ENCODE measurements at places on chromosomes 13 and 19. TPM values are rescaled to one million over a fixed set of nuclear protein-coding genes. Genes with fewer than 3 reads are reported as not detected.
A peak's percentile ranks its signal among the peaks of the same experiment; 100 is the strongest.

DNA sequence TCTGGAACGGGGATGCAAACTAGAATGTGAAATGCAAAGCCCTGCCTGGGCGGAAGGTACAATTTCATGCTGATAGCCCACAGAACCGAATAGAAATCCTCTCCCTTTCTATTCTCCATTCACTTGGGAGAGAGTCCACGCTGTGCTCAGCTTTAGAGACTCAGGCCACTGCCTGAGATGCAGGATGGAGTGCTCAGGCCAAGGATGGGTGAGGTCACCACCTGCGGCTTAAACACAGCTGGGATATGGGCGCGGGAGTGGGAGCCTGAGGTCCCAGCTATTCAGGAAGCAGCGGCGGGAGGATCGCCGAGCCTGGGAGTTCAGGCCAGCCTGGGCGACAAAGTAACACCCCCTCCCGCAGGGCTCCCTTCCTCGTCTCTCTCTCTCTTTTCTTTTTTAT, 446 bp upstream of the ZNF83 start:
- no peak for ATAC-seq

Gene LACC1
- 5.8 TPM for total RNA-seq

Gene PLIN3
- total RNA-seq, result 152 TPM

Gene KXD1
- 60.2 TPM for total RNA-seq

Gene TJP3
- 40.9 TPM for total RNA-seq

GRCh38 chr19:44845612-44846454, at the start of gene NECTIN2:
NECTIN2 (plus strand) TSS chr19:44846297; CDS start chr19:44846526, 229 bp downstream.
- ATAC-seq, result peak; percentile 92

DNA sequence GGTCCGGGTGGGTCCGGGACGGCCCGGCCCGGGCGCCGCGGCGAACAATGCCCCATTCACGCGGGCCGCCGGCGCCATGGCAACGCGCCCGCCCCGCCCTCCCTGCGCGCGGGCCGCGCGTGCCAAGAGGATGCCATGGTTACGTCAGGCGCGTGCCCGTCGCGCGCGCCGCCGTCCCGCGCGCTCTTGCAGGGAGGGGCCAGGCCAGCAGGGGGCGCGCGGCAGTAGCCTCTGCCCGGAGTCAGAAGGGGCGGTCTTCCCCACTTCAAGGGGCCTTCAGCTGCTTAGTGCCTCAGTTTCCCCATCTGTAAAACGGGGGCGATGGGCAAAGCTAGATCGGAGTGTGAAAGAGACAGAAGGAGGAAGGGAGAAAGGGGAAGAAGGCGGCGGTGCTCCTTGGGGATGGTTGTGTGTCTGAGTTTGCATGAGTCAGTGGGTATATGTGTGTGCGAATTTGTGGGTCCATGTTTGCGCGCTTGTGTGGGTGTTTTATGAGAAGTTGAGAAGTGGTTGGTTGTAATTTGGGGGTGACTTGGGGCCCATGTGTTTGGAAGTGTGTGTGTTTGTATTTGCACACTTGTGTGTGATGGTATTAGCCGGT, 11.6 kb upstream of the NFIX start:
- ATAC-seq, result peak; percentile 83

DNA sequence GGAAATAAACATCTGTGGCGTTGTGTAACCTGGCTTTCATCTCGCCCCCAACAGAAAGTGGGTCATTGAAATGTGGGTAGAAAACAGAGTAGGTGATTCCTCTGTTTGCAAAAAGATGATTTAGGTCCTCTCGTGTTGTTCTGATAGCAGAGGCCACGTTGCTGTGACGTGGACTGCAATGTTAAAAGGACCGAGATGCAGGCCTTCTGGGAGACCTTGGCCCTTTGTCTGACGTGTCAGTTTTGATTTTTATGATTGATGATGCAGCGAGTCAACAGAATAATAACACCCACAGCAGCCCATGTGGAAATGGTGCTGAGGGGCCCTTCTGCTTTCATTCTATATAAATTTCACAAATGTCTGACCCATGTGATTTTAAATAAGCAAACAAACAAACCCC, 68.9 kb downstream of the FGF9 start:
- ATAC-seq, result no peak

Gene TEX26
- not detected for total RNA-seq

GRCh38 chr19:16064209-16064889, 11.9 kb upstream of the TPM4 start:
- no peak for ATAC-seq

Gene C1QTNF9B
- total RNA-seq, result not detected

DNA sequence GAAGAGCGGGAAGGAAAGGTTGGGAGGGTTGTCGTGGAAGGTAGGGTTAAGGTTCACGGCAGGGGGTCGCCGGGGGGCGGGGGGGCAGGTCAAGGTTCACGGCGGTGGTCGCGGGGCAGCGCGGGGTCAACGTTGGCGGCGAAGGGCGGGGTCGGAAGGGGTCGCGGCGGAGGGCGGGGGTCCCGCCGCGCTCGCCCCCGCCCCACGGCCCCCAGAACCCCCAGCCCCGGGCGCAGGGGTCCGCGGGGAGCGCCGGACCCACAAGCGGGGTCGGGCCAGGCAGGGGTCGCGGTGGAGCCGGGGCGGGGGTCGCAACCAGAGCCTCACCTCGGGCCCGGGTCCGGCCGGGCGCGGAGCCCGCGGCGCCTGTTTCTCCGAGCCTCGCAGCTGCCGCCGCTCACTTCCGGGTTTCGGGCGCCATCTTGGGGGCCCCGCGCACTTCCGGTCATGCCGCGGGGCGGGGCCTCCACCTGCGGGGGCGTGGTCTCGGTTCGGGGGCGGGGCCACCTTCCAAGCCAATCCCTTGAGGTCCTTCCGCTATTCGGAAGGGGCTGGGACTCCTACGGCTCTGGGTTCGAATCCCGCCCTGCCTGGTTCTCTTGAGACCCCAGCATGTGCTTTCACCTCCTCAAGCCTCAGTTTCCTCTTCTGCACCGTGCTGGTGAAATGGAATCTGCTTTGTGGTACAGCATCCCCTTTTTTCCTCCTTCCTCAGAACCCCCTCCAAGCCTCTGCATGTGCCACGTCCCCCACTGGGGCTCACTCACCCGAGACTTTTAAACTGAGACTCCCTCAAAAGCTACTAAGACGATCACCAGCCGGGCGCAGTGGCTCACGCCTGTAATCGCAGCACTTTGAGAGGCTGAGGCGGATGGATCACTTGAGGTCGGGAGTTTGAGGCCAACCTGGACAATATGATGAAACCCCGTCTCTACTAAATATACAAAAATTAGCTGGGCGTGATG, at the start of gene SBNO2:
Gene SBNO2 (minus strand): TSS at position 424 of the 965 bp plus-strand sequence. CDS start 19,992 bp downstream, outside the sequence.
- peak; percentile 74 for ATAC-seq

GRCh38 chr13:50529154-50529882, 314.2 kb downstream of the DLEU7 start:
- peak; percentile 88 for ATAC-seq

DNA sequence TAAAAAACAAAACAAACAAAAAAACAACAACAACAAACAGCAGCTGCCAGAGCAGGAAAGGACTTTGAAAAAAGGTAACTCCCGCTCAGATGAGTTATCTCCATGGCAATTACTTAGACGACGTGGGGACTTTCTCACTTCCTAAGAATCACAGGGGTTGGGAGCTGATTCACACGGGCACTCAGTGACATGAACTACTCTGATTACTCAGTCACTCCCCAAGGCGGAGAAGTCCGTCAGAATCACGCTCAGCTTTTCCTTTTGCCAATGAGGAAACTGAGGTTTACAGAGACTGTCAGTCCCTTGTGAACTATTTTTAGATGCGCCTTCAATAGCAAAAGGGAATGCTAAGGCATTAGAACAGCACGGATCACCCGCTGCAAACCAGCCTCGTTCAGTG, 32.3 kb upstream of the MATK start:
- peak; percentile 68 for ATAC-seq

Gene SBSN
- 1,433 TPM for total RNA-seq

GRCh38 chr13:95948656-95949055, 104.5 kb downstream of the UGGT2 start:
- no peak for ATAC-seq

Gene EID2B
- total RNA-seq, result 0.20 TPM

GRCh38 chr13:110912651-110913051, 2.2 kb downstream of the ANKRD10 start:
- no peak for ATAC-seq

Gene PSG1
- not detected for total RNA-seq

DNA sequence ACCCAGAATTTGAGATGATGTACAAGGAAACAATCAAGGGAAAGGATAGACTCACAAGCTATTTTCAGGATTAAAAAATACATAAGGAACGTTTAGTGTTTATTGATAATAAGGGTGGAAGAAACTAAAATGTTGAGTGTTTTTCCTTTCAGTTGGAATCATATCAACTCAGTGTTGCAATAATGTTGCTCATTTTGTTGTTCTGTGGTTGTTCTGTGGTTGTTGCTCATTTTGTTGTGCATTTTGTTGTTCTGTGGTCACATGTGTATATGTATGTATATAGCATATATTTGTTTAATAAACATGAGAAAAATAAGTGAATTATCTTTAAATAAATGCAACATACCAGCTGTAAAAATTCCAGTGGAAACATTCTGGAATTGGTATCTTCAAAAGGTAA, 262.4 kb upstream of the SPRY2 start:
- no peak for ATAC-seq

GRCh38 chr19:18007044-18007916, 690 bp upstream of the ARRDC2 start:
- peak; percentile 83 for ATAC-seq

GRCh38 chr19:13505164-13505695, 1.0 kb downstream of the CACNA1A start:
- no peak for ATAC-seq

- ATAC-seq, result no peak
Observed at GRCh38 chr19:19321141-19321577, 530 bp downstream of the MAU2 start.

DNA sequence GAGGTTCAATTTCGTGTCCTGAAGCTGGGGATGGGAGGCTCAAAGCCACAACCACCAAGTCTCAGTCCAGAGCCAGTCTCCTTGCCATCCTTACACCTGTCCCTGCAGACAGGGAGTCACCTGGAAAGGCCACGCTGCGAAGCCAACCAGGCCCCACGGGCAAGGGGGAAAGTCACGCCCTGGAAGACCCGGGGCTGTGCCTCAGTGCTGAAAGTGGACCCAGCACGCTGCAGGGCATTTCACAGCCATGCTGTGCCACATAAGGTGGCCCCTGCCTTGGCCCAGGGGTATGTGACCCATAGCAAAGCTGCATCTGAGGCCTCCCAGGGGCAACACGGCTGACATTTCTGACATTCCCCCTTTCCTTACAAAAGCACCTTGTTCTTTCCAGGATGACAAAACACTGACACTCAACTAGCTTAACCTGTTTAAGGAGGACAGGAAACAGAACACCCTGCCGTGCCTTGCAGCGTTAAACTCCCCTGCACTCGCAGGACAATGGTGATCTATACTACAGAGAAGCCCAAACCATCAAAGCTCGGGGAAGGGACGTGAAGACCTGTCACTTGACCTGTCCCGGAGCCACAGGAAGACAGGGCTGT, 14.8 kb downstream of the CHERP start:
- peak; percentile 18 for ATAC-seq

- no peak for ATAC-seq
Observed at GRCh38 chr19:13526552-13526951, 20.3 kb upstream of the CACNA1A start.

GRCh38 chr19:10402441-10403038, 802 bp downstream of the CDC37 start:
- no peak for ATAC-seq

DNA sequence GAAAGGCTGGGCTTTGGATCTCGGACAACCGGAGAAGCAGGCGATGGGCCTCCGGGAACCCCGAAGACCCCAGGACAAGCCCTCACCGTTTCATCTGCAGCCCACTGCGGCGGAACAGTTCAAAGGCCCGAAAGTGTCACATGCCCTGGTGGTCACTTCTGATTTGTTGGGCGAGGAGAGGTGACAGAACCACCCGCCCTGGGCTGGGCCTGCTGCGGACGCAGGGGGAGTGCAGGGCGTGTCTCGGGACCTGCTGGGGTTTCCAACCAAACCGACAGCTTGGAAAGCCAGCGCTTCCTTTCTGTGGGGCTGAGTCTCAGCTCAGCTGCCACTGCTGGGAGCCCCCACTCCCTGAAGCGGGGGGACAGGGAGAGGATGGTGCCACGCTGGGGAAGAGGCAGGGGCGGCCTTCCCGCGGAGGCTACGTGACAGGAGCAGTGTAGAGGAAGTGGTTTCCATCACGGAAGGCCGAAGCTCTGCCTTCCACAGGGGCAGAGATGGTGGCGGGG, 22.8 kb upstream of the ZBTB7A start:
- peak; percentile 25 for ATAC-seq

DNA sequence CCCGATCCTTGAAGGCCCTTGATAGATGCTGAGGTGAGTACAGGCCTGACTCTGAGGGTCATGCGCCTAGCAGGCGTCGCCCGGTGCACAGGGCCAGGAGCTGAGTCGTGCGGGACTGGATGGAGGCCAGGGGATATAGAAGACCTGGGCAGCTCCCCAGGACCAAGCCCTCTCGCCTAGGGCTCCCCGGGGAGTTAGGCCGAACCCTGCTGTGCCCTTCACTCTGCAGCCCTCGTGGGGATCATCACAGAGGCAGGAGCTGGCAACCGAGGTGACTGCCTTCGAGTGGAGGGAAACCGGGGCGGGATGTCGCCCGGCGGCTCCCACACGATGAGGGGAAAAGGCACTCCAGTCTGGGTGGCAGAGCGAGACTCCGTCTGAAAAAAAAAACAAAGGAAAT, 11.7 kb downstream of the CSNK1G2 start:
- ATAC-seq, result no peak

- peak; percentile 66 for ATAC-seq
Observed at GRCh38 chr13:24271601-24272451, 37.6 kb upstream of the C1QTNF9 start.

DNA sequence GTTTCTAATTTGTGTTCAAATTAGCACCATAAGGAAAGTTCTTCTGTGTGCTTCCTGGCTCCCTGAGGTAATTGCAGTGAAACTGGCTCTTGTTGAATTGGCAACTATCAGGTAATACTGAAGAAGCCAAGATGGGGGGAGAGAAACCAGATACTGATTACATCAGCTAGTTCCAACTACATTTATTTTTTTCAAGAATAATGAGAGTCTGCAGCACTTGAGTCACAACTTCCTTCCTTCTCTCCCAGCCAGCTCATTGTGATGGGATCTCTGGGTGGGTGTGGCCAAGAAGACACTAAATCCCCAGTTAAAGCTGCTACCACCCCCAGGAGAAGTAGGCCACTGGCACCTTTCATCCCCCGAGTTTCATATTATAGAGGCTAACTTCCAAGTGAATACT, 100.7 kb upstream of the RXFP2 start:
- ATAC-seq, result peak; percentile 82

DNA sequence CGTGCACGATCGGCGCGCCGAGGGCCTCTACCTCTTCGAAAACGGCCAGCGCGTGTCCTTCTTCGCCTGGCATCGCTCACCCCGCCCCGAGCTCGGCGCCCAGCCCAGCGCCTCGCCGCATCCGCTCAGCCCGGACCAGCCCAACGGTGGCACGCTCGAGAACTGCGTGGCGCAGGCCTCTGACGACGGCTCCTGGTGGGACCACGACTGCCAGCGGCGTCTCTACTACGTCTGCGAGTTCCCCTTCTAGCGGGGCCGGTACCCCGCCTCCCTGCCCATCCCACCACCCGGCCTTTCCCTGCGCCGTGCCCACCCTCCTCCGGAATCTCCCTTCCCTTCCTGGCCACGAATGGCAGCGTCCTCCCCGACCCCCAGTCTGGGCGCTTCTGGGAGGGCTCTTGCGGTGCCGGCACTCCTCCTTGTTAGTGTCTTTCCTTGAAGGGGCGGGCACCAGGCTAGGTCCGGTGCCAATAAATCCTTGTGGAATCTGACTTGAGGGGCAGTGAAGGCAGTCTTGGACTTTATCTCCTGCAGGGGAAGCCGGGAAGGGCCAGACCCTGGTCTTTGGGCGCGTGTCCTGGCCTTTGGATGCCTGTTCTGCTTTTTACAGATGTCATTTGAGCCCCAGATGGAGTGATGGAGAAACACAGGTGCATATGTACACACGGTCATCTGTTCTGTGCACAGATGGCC, 2.2 kb downstream of the CLEC11A start:
- ATAC-seq, result no peak

- peak; percentile 58 for ATAC-seq
Observed at GRCh38 chr13:51453207-51453958, 547 bp upstream of the INTS6 start.

Measured in esophagus mucosa (tissue), 1 donor.